LHCN-M2 (cell line): ENCODE measurements at places on chromosomes 6 and 20.

DNA sequence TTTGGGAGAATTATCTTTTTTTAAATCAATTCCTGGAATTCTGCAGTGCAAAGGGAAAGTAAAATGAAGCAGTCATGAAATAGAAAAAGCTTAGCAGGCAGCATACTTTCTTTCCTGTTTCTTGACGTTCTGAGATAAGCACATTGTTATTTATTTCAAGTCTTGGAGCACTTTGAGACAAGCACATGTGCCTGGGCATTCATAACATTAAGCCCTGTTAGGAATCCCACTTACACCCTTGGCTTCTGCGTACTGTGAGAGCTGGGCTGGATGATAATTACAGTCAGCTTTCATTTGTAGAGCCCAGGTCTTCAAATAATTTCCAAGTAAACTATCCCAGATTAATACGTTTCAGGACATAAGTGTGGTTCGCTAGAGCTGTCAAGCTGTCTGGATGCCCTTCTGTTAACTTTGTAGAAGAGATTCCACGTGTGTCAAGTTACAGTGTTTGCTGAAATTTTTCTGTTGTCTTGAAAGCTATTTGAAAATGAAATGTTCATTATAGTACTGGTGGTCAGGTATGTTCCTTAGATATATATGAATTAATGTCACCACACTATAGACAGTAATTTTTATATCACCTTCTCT is 8.9 kb downstream of the FARS2 start:
- DNase-seq = no peak

DNA sequence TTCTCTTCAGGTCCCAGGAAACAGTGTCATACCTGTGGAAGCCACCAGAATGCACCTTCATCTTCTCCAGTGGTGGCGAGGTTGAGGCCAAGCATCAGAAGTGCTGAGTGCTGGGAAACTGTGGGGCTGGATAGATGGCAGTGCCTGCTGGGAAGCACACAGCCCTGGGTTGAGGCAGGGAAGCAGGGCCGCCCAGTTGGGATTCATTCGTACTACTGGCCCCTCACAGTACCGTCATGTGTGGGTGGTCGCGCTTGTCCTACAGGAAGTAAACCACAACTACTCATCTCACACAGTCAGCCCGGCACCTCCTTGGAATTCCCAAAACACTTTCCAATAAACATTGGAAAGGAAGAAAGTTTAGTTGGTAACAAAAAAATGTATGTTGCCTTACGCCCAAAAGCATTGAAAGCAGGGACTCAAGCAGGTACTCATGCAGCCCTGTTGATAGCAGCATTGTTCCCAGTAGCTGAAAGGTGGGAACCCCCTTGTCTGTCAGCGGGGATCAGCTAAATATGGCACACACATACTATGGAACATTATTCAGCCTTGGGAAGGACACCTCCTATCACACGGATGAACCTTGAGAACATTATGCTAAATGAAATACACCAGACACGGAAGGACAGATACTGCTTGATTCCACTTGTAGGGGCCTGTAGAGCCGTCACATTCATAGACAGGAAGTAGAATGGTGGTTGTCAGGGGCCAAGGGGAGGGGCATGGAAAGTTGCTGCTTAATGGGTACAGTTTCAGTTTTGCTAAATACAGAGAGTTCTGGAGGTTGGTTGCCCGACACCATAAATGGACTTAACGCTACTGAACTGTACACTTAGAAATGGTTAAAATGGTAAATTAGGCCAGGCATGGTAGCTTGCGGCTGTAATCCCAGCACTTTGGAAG is 162.7 kb downstream of the MTHFD1L start:
- no peak for DNase-seq

DNA sequence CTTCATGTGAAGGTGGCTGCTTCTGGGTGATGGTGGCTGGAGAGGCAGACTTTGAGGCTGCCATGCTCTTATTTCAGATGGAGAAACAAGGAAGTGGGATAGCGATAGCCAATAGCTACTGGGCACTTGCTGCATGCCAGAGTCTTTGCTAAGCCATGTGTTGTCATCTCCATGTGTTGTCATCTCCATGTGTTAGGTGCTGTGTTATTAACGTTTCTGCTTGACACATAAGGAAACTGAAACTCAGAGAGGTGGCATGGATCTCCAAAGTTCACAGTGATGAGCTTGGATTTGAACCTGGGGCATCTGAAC is 16.9 kb downstream of the KIAA1755 start:
- DNase-seq = no peak

DNA sequence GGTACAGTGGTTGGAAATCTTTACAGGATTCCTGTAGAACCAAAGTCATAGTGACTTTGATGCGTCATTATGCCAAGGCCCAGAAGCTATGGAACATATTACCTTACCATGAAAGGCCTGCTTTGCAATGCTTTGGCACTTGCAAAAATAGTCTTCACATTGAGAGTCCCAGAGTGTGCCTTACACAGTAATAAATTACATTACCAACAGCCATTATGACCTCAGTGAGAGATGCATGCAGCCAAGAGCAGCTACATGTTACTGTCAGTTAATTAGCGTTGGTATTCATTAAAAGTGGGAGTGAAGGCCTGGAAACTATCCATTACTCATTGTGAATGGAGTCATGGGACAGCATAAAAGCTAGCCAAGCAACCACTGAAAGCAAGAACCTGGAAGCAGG is 39.2 kb upstream of the HDDC2 start:
- DNase-seq = no peak

DNA sequence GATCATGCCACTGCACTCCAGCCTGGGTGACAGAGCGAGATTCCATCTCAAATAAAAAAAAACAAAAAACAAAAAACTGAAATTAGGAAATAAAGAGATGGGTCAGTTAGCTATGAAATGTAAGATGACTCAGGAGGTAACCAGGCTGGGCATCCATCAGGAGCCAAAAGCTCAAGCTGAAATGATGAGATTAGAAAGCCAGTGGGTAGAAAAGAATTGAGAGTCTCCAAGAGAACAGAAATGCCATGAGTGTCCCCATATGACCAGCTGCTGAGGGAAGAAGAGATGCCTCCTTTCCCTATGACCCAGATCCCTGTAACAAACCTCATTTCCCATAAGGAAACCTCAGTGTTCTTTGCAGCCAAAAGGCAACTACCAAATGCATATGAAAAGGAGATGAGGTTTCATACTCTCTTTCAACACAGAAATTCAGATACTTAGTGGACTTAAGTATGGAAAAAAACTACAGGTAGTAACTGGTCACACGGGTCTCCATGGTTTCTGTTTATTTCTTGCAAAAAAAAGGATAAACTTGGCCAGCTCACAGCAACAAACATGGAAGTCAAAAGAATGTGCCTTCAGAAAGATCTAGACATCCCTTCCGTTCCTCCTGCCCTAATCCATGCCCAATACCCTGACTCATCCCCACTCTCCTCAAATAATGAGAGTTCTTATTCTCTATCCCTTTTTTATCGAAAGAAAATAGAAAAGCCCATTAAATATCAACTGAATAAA is 8.1 kb downstream of the ARHGAP18 start:
- peak; percentile 82 for DNase-seq

DNA sequence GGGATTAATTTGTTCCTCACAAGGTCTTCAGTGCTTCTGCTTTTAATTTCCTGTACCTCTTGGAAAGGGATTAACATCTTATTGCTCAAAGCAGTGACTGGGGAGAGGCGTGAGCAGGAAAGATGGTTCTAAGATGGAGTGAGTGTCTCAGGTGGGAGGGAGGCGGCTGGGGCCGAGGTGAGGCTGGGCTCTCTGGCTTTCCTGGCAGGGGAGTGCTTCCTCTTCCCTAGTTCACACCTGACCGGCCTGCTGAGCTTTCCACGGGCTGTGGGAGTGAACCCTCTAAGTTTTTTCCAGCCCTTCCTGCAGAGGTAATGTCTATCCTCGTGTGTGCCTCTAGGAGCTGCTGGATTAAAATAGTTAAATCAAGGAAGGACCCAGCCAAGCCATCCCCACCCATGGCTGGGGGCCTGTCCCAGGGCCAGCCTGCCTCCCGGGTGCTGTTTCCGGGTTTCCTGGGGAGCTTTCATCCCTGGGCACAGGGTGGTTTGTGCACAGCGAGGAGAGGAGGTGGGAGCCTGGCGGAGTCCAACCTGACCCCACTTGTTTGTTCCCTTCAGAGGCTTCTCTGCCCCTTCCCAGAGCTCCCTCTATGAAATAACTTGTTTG is 179.1 kb downstream of the TFAP2C start:
- DNase-seq = no peak

DNA sequence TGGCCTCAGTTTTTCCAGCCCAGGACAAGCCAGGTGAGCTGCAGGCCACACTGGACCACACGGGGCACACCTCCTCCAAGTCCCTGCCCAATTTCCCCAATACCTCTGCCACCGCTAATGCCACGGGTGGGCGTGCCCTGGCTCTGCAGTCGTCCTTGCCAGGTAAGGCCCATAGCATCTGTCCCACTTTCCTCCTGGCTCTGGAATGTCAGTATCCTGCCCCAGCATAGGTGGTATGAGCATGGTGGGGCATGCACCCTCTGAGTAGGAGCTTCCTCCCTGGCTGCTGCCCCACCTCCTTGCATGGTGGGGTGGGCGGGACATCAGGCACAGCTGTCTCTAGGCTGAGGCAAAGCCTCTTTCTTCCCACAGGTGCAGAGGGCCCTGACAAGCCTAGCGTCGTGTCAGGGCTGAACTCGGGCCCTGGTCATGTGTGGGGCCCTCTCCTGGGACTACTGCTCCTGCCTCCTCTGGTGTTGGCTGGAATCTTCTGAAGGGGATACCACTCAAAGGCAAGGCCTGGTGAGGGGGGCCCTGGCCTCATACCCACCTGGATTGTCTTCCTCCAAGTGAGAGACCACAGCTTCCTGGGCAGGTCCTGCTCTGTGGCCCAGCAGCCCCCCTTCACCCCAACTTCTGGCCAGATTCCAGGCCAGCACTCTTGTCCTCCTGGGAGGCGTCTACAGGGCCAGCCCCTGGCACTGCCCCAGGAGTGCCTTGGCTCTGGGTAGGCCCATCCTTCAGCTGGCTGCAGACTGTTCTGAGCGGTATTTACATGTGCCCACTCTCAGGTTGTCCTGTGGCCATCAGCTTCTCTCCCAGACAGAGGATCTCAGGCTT is 9.1 kb downstream of the PI16 start:
- no peak for DNase-seq

DNA sequence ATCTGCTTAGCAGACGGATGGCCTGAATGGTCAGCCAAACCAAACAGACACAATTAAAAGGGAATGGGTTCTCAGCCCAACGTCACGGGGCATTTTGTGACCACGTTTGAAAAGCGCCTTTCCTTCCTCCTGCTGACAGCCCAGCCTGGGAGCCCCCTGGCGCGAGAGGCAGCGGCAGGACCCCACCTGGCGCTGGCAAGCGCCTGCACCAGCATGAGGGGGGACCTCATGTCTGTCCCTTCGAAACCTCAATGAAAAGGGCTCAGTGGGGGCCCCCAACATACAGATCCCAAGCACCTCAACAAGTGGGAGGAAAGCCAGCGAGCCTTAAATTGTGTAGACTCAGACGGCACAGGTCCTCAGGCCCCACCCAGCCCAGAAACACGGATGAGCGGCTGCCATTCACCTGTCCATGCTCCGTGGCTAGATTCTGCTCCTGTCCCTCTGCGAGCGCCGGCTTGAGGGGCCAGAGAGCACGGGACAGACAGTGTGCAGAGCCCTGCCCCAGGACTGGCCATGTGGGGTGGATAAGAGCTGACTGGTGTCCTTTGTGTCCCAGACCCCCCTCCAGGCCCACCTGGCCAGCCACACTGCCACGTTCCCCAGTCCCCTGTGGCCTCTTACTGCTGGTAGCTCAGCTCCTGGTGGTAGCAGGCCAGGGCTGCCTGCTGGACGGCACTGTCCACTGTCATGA is 87.6 kb downstream of the NINL start:
- DNase-seq = no peak

- DNase-seq = no peak
These were observed 400.1 kb downstream of the PLCB1 start for GRCh38 chr20:8532169-8532568.

DNA sequence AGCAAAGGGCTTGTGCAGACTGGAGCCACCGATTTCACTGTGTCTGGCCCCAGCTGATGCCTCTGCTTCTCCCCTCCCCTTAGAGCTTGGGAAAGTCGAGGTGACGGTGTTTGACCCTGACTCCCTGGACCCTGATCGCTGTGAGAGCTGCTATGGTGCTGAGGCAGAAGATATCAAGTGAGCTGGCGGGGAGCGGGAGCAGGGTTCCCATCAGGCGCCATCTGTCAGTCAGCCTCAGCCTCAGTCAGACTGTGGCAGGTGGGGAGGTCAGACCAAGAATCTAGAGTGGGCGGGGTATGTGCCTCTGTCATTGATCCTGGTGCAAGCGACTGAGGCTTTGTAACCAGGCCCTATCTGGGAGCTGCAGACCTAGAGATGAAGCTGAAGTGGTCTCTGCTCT is 5.5 kb downstream of the ERGIC3 start:
- DNase-seq = no peak

DNA sequence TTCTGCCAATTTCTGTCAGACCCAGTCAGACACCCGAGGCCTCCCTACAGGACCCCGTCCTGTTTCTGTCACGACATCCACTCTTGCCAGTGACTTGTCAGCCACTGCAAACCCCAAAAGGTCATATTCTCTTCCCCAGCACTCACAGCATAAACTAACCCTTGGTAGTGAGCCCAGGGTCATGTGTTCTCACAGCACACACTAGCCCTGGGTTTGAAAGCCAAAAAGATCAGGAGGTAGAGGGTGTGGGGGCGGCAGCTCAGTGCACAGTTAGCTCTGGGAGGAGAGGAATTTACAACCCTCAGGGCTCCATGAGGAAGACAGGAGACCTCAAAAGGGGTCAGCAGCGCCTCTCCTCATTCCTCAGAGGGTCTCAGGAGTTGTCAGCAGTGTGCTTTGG is 9.9 kb upstream of the SNX9 start:
- DNase-seq = no peak

DNA sequence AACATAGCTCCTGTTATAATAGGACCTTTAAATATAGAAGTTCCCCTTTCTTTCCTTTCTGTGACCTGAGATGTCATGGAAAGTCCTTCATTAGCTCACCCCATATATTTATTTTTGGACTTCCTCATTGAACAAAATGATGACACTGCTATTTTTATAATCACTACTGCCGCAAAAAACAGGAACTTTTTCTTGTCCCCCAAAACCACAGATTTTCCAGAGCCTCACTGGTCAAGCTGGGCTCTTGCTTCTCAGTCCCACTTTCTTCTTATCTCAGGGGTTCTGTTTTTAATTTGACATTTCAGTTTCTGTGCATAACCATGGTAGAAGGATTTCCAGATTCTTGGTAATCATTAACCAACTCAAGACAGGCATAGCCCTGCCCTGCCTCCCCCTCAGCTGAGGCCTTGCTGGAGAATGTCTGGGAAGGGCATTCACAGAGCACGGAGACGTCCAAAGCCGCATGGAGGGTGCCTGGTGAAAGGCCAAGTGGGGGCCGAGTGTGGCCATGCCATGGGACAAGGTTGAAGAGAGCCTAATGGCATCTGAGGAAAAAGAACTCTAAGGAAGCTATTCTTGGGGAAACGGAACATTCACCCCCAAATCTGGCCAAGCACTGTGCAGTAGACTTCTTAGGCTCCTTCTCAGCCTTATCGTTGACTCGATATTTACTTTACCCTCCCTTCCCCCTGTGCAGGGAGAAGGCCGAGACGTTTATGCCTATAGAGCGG is 73.7 kb downstream of the EDN1 start:
- DNase-seq = no peak

DNA sequence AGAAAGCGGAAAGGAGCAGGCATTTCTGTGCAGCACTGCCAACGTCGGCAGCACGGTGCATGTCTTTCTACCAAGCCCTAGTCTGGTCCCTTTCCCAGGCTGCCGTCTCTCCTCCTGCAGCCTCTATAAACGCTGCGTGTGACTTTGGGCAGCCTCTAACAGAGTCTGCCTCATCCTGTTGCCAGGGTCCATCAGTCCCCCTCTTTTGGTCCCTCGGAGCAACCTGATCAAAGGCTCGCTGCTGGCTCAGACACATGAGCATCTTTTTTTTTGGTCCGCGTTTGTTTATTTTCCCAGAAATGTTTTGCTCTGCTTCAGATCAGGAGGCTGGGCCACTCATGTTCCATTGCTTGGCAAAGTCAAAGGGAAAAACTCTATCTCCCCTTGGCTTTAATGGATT is 166.8 kb upstream of the CST7 start:
- no peak for DNase-seq
